ENCODE measurements at places on chromosomes 12 and 14.

GRCh38 chr14:51726166-51726899 lies 74.6 kb downstream of the FRMD6 start:
- DNase-seq = no peak

GRCh38 chr12:92695577-92695976 lies 7.2 kb upstream of the PLEKHG7 start:
- no peak for DNase-seq

GRCh38 chr12:105485921-105486320 lies 155.4 kb downstream of the C12orf75 start:
- DNase-seq = no peak

- DNase-seq = no peak
These were observed 2.1 kb downstream of the GLIPR1 start for GRCh38 chr12:75482646-75483045.

DNA sequence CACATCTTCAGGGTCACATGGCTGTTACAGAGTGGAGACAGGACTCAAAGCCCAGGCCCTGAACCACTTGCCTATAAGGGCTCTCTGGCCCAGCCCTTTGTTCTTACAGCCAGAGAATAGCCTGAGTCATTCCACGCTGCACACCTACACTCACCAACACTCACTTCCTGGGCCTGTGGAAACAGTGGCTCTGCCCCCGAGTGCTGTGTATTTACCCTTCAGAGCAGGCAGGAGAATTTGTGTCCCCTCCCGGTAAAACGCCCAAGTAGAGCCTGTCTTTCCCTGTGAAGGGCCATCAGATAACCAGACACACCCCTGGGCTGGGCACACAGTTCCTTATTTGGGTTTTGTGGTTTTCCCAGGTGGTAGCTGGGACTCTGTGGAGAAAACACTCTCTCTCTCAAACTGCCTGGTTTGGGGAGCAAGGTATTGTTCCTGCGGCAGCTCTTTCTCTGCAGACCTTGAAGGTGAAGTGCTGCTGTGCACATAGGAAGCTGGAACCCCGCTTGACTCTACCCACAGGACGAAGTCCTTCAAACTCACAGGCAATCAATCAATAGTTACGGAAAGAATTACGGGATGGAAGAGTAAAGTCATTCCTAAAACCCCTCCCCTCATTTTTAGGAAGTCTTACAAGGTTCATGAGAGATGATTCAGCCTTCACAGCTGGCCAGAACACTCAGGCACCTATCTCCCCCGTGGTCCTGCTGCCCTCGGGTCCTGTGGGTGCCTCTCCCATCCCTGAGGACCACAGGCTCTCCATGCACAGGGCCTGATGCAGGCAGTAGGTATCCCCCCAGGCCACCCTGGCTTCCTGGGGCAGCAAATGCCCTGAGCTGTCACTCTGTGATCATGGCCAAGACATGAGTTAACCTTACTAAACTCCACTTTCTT lies 20.3 kb downstream of the FIGNL2 start:
- DNase-seq = no peak

DNA sequence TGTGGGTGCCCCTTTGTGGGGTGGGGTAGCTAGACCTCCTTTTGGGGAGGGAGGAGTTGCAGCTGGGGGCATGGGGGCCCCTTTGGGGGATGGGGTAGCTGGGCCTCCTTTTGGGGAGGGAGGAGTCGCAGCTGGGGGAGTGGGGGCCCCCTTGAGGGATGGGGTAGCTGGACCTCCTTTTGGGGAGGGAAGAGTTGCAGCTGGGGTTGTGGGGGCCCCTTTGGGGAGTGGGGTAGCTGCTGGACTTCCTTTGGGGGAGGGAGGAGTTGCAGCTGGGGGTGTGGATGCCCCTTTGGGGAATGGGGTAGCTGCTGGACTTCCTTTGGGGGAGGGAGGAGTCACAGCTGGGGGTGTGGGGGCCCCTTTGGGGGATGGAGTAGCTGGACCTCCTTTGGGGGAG lies 7.0 kb downstream of the NACA start:
- DNase-seq = no peak

DNA sequence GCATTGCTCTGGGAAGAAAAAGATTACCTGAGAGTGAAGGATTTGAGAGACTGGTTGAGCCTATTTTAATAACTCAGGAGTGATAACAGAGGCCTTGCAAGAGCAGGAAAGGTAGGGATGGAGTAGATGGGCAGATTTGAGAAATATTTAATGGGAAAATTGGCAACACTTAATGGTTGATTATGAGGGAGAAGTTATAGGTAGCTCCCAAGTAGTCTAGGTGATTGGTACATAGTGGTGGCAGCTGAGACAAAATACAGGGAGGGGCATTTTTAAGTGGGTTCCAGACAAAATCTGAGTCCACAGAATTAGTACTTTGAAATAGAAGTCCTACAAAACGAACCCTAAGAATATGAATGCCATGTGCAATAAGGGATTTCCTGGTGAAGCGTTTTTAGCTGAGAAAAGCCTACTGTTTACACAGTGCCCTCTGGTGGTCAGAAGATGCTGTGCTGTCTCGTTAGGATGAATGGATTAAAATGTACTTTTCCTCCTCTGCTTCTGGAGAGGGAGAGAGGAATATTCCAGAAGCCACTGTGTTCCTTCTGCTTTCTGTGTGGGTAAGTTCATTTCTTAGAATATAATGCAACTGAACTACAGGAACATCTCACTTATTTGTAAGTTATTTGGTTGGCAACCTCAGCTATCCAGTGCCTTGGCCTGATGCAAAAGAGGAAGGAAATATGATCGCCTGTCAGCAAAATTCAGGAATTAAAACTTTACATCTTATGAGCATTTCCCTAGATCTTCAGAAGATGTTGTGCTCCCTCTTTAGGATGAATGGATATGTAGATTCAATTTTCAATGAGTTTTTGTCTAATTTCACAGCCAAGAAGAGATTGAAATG lies 6.5 kb downstream of the ZBTB1 start:
- no peak for DNase-seq

DNA sequence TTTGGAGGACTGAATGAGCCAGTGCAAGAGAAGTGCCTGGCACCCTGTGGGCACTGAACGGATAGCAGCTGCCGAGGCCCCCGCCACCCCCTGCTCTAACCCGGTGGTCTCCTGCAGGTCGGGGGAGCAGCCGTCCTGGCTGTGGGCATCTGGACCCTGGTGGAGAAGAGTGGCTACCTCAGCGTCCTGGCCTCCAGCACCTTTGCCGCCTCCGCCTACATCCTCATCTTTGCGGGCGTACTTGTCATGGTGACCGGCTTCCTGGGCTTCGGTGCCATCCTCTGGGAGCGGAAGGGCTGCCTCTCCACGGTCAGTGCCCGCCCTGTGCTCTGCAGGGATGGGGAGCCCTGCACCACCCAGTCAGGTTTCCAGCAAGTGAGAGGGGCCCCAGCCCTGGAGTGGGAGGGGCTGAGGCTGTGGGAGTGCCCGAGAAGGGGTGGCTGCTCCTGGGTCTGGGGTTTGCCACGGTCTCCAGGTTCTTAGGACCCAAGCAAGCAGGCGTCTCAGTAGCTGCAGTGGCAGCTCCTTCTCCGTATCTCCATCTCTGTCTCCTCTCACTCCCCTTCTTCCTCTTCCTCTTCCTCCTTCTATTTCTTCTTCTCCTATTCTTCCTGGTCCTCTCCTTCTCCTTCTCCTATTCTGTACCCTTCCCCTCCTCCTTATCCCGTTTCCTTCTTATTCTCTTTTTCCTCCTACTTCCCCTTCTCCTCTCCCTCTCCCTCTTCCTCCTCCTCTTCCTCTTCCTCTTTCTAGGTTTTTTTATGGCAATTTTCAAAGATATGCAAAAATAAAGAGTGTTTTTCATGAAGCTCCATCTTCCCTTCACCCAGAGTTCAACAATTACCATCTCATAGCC lies 37.4 kb downstream of the TSPAN11 start:
- no peak for DNase-seq

DNA sequence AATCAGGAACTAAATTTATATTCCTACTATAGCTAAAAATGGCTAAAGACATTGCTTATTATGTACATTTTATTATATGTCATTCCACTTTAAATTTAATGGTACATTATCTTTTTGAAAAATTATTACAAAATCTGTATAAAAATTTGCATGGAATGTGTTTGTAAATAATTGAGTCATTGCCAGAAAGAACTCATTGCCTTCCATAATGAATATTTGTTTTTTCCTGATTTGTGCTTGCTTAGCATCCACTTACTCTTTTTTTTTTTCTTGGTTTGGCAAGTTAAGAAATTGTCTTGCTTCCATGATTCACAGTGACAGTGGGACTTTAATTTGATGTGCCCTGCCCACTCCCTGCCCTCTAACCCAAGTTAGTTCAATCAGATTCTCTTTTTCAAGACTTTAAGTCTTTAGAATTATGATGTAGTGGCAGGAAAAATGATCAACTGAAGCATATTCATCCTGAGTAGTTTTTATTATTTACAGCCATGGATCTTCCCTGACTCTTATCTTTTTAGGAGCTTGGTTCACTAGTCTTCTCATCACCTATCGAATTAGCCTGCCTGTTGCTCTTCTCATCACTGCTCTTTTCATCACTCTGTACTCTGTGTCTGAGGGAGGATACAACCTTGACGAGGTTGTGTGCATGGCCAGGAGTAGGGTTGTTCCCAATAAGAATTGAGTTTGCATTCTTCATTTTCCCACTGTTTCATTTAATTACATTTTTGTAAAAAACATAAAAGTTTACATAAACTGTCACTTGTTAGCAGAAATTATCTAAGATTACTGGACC lies 442.0 kb downstream of the BTG1 start:
- no peak for DNase-seq

DNA sequence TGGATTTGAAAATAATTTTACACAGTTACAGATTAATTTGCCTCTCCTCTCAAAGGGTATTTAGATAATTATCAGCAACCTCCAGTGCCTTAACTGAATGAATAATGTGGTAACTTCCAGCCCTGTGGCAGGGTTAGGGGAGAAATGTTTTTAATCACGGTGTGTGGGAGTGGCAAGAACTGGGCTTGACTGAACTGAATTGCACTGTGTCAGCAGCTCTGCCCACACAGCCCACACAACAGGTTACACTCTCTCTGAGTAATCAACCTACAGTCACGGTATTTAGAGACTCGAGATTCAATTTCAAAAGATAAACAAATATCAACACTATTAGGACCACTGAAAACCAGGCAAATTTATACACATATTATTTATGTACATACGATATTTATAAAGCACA lies 198.5 kb downstream of the KCNC2 start:
- no peak for DNase-seq

GRCh38 chr14:24388474-24389179 lies 10.2 kb upstream of the NYNRIN start:
- no peak for DNase-seq
